ENCODE measurements at places on chromosomes 3 and 15.

GRCh38 chr3:108835101-108835500, 12.5 kb downstream of the TRAT1 start:
- no peak for DNase-seq

GRCh38 chr3:10928961-10929471, 63.5 kb upstream of the SLC6A1 start:
- no peak for DNase-seq

- no peak for DNase-seq
Observed at GRCh38 chr3:185405243-185405642, 42.3 kb downstream of the MAP3K13 start.

- no peak for DNase-seq
Observed at GRCh38 chr15:94235646-94236045, 4.3 kb downstream of the MCTP2 start.

- no peak for DNase-seq
Observed at GRCh38 chr15:45373976-45374375, 4.4 kb downstream of the GATM start.

GRCh38 chr15:74343127-74343796, 24.2 kb downstream of the CYP11A1 start:
- no peak for DNase-seq

- no peak for DNase-seq
Observed at GRCh38 chr3:71132995-71133730, 450.4 kb downstream of the FOXP1 start.

GRCh38 chr3:39122813-39123212, 15.3 kb downstream of the TTC21A start:
- no peak for DNase-seq

GRCh38 chr3:176909044-176909443, 288.2 kb downstream of the TBL1XR1 start:
- no peak for DNase-seq

GRCh38 chr3:1135194-1135593, 42.4 kb downstream of the CNTN6 start:
- DNase-seq = no peak

- no peak for DNase-seq
Observed at GRCh38 chr3:32147933-32148332, 41.5 kb downstream of the GPD1L start.

DNA sequence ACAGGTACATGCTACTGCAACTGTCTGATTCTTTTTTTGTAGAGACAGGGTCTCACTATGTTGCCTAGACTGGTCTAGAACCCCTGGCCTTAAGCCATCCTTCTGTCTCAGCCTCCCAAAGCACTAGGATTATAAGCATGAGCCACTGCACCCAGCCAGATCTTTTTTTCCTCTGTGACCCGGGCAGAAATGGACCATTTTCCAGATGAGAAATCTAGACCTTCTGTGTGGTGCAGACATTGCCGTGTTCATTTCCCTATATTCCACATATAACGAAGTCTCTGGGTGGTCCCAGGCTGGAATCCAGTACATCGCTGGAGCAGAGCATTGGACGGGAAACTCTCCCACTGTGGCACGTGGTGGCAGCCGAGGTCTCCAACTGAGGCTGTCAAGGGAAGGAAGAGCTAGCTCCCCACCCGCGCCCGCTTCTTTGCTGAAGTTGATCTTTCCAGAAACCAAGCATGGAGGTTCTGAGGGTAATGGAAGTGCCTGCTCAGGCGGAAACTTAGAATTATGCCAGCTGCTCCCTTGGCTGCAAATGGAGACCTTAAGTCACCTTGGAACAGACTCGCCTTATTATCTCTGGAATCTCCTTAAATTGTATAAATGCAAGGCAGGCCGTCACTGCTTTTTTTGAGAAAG, 23.1 kb upstream of the TXNRD3 start:
- no peak for DNase-seq

- no peak for DNase-seq
Observed at GRCh38 chr3:192883512-192883911, 34.1 kb downstream of the MB21D2 start.

DNA sequence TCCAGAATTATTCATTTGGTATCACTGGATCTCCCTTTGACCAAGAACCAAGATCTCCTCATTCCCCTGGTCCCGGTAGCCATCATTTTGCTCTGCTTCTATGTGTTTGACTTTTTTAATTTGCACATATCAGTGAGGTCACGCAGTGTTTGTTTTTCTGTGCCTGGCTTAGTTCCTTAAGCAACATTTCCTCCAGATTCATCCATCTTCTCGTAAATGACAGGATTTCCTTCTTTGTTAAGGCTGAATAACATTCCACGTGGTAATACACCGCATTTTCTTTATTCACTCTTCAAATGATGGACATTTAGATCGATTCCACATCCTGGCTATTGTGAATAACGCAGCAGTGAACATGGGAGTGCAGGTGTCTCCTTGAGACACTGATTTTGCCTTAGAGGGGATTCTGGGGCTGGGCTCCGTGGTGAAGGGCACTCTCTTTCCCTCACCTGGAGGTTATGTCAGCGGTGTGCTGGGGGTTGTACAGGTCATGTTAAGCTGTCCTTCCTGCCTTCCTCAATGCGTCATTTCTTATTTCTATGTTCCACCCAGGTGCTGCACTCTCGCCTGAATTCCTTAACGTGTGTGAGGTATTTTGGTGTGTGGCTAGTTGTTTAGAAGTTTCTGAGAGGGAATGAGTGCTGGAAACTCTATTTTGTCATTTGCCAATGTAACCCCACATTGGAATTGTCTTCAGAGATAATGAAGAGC, 212.2 kb downstream of the LPP start:
- DNase-seq = no peak

DNA sequence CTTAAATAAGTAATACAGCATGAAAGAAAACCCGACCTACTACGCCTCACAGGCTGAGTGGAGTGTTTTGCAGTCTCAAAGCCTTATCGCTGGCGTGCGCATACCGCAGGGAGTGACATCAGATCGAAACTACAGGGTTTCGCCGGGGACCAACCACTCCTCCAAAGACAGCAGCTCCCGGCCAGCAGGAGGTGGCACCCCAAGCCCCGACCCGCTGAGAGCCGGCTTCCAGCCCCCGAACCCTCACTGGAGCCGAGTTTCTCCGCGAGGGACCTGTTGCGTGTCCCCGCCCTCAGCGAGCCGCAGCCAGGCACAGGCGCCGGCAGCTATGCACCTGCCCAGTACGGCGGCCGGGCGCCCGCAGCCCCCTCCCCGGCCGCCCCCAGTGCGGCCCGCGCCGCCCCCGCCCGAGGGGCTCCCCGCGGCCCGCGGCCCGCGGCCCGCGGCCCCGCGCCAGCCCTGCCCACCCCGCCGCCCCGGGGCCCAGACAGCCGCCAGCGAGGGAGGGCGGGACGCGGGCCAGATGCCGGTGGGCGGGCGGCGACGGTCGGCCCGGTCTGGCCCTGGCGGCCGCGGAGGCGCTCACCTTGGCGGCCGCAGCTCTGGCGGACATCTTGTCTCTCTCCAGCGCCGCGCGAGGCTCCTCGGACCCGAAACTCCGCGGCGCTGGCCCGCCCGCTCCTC, 710 bp downstream of the TJP1 start:
- DNase-seq = no peak

All from omental fat pad (tissue), 4 donors.